Foreskin keratinocyte (primary cell): ENCODE measurements at places on chromosomes 5 and 9. TPM values are rescaled to one million over a fixed set of nuclear protein-coding genes. Genes with fewer than 3 reads are reported as not detected.

The NRARP gene
- total RNA-seq = 0.81 and 1.1 TPM in 2 replicates

The PLPP7 gene
- total RNA-seq = not detected in 2 replicates

The RLN1 gene
- total RNA-seq = 0.18 TPM in 1 of 2 replicates, not detected in the other

The GRIN3A gene
- total RNA-seq = not detected in 2 replicates

The RANBP17 gene
- 1.9 and 4.2 TPM in 2 replicates for total RNA-seq

The ITGA1 gene
- 2.5 and 7.6 TPM in 2 replicates for total RNA-seq

The SAXO1 gene
- total RNA-seq = not detected in 2 replicates

The ALDH1B1 gene
- 29.8 and 38.4 TPM in 2 replicates for total RNA-seq

The OR2K2 gene
- not detected in 2 replicates for total RNA-seq
